ENCODE measurements at places on chromosomes 12 and 14.

DNA sequence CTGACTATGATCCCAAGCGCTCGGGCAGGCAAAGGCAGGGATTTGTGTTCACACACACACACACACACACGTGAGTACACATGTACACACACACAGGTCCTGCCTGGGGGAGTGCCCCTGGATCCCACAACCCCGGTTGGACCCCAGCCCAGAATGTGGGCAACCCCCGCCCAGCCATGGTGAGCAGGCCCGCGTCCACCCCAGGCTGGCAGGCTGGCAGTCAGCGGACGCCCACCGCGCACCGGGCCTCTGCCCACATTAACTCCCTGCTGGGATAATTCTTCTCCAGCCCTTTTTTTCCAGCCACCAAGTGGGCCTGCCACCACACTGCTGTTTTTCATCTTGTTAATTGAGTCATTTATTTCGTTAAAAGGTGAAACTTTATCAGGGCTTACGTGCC lies 256.2 kb downstream of the BCL11B start:
- no peaks in the 10 kb centered on the region for H3K36me3 ChIP-seq
- no peaks in the 10 kb centered on the region for H3K27me3 ChIP-seq
- no peak for DNase-seq

- DNase-seq = no peak
- H3K4me3 ChIP-seq = no peak overlapping the region
- no peaks in the 10 kb centered on the region for H3K36me3 ChIP-seq
- H3K27ac ChIP-seq = no peak overlapping the region
- H3K4me1 ChIP-seq = no peaks in the 10 kb centered on the region
These were observed 19.0 kb upstream of the CLEC2A start for GRCh38 chr12:9951026-9951675.

DNA sequence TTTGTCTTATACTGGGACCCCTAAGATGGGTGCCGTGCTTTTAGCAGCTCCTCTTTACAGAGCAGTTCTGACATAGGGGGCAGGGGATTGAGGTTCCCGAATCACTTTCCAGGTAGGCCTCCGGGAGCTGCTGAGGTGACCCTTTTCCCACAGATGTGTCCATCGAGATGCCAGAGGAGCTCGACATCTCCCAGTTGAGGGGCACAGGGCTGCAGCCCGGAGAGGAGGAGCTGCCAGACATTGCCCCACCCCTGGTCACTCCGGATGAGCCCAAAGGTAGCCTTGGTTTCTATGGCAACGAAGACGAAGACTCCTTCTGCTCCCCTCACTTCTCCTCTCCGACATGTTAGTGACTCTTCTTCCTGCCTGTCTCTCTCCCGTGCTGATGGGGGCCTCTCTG lies 4.3 kb upstream of the TPI1 start:
- peaks cover 6% of the 10 kb centered on the region for H3K4me1 ChIP-seq
- no peaks in the 10 kb centered on the region for H3K27me3 ChIP-seq
- no peak overlapping the region for H3K4me3 ChIP-seq
- H3K27ac ChIP-seq = no peak overlapping the region

GRCh38 chr14:26204366-26204727 lies 393.5 kb downstream of the NOVA1 start:
- no peaks in the 10 kb centered on the region for H3K36me3 ChIP-seq
- no peak overlapping the region for H3K4me3 ChIP-seq
- no peaks in the 10 kb centered on the region for H3K4me1 ChIP-seq
- DNase-seq = no peak
- no peaks in the 10 kb centered on the region for H3K27me3 ChIP-seq

- DNase-seq = no peak
- no peaks in the 10 kb centered on the region for H3K36me3 ChIP-seq
- H3K27me3 ChIP-seq = no peaks in the 10 kb centered on the region
- H3K27ac ChIP-seq = no peak overlapping the region
- H3K4me1 ChIP-seq = no peaks in the 10 kb centered on the region
These were observed 589.3 kb downstream of the SOX5 start for GRCh38 chr12:23359975-23360701.
